AG10803 (cell line): ENCODE measurements at places on chromosomes 16 and 17.

DNA sequence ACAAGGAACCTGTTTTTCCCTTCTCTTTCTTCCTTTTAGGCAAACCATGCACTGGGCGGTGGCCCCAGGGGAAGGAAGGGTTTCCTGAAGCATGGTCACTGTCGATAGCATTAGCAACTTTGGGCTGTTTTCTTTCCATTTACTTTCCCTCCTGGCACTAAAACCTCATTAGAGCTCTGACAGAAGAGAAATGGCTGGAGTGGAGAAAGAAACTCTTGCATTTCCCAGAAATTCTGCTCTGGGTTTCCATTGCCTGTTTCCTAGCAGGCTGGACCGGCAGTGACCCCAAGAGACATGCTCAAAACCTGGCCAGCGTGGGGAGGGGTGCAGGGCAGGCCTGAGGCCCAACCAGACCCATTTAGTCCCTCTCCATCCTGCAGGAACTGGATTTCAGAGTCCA lies 230.7 kb upstream of the CCL2 start:
- DNase-seq = no peak

- DNase-seq = peak; percentile 56
Observed at GRCh38 chr17:3913531-3914311, 2.5 kb downstream of the P2RX1 start.

DNA sequence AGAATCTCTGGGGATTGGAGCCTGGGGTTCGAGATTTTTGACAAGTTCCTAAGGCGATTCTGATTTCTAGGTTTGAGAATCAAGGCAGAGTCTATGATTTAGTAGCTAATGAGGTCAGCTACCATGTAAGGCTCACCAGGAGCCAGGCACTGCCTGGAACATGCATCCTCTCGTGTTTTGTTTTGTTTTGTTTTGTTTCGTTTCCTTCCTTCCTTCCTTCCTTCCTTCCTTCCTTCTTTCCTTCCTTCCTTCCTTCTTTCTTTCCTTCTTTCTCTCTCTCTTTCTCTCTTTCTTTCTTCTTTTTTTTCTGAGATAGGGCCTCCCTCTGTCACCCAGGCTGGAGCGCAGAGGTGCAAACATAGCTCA lies 39.1 kb downstream of the SRCIN1 start:
- DNase-seq = no peak

DNA sequence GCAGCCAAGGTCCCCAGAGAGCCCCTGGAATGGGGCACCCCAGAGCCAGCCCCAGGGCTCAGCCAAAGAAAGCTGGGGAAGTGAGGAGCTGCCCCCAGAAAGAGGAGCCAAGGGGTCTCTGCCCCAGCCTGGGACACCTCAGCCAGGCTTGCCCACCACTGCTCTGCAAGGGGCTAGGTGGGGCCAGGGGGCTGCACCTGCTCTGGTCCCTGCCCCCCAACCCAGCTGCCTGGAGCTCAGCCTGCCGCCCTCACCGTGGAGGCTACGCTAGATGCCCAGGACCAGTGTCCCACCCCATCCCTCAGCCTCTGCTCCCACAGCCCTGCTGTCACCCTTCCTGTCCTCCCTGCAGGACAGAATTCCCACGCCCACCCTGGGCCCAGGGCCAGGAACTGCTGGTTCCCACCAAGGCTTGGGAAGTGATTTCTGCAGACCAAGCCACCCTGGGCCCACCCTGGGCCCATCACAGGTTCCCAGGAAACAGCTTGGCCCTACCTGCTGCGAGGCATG lies 28.1 kb upstream of the KRT17 start:
- DNase-seq = no peak

DNA sequence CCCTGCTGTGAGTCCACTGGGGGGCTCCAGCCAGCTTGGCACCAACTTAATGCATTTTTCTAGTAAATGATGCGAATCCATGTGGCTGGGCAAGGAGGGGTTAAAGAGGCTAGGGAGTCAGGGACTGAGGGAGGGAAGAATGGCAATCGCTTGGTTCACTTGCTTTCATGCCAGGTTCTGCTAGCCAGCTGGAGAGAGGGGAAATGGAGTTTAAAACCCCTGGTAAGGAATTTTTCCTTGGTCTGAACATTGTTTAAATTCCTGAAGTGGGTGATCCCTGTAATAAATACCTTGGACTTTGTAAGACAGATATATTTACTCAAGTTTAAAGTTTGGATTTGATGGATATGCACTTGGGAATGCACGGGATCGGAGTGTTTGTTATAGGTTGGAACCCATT lies 22.8 kb downstream of the ANKFN1 start:
- peak; percentile 78 for DNase-seq

- no peak for DNase-seq
Observed at GRCh38 chr16:48538746-48539484, 71.1 kb downstream of the N4BP1 start.

DNA sequence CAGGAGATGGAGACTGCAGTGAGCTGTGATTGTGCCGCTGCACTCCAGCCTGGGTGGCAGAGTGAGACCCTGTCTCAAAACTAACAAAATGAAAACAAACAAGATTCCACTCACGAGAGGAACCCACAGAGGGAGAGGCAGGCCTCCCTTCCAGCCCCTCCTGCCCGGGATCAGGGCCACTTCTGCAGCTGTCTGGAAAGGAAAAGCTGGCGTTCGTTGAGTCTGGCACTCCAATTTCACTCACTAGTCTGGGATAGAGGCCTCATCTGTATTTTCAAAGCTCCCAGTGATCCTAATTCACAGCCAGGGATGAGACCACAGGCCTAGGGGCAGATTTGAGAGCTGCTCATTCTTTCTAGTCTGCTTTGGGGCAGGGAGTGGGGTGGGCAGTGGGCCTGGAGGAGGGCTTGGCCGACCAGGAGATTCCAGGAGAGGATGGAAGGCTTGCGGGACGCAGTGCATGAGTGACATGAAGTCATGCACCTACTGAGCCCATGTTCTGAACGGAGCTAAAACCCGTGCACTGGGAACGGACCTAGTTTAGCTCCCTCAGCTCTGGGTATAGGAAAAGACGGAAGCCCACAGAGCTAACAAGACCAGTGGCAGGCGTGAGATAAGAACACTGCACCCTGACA lies 54.0 kb downstream of the COTL1 start:
- no peak for DNase-seq

DNA sequence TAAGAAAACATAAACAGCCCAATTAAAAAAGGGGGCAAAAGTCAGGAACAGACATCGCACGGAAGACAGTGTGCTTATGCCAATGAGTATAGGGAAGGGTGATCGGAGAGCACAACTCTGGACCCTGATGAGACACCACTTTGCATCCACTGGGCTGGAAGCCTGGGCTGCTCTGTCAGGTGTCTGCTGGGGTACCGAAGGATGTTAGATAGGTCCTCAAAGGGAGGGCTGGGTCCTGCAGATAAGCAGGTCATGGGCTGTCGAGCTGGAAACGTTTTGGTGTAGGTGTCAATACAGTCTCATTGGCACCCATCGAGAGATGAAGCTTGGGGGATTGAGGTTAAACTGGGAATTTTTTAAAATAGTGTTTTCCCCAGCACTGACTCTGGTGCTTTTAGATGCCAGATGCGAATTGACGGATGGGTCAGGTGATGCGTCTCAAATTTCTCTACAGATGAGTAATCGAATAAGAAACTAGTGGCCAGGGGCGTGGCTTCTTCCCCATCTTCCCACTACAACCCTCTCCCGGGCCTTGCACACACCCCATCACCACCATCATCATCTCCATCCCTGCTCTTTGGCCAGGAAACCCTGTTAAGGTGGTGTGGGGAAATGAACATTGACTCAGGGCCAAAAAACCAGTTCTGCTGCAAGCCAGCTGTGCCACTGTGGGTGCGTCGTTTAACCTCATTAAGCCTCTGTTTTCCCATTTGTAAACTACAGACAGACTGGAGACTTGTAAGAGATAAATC lies 47.8 kb upstream of the IRF8 start:
- no peak for DNase-seq

GRCh38 chr16:15770512-15770911 lies 86.3 kb downstream of the MYH11 start:
- DNase-seq = peak; percentile 58

- no peak for DNase-seq
Observed at GRCh38 chr17:58565389-58566311, 51.2 kb upstream of the MTMR4 start.

DNA sequence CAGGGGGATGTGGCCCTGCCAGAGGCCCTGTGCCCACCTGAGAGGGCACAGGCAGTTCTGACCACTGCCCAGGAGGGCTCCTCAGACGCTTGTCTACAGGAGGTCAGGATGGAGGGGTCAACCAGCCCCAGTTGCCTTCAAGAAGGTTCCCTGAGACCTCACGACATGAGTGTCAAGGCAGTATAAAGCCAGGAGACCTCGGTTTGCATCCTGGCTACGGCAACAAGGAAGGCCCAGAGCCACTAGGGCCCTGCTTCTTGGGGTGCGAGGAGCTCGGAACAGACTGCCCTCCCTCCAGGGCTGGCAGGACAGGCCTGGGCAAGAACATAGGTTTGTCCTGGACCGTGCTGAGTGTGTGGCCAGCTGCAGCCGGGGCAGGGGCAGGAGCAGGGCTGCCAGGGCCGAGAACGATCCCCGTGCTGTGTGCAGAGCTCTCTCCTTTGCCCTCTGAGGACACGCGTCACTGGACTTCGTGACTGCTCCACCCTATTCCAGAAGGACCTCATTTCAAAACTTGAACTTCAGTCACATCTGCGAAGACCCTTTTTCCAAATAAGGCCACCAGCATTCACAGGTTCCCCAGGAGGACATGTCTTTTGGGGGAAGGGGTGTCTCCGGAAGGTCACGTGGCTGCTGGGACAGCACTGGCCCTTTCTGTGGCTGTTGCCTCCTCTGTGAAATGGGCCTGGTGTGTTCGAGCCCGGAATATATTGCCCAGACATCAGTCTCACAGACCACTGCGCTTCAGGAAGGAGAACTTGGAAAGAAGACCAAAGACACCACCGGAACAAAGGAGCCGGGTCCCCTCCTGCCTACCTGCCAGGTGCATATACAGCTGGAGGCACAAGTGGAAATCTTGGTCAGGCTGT lies 27.7 kb downstream of the SLC7A5 start:
- no peak for DNase-seq

DNA sequence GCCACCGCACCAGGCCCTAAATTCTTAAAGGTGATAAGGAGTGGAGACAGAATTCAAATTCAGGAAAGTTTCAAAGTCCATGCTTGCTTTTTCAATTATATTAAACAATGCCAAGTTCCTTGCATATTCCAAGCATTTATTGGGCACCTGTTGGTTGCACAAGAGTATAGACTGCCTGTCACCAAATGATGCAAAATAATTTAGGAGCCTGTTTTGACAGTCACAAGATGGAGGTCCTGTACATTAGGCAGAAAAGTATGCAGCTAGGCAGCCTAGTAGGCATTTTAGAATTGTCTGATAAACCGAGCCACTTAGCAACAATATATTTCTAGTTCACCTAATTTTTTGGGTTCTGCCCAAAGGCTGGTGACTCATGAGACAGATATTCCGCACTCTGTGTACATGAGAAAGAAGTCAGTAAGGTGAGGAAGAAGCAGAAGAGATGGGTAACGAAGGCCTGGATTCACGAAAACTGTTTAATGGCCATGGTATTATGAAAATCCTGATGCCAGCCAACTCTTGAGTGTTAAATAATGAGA lies 7.3 kb downstream of the ACACA start:
- DNase-seq = no peak

GRCh38 chr17:63834431-63835166 lies 7.1 kb upstream of the FTSJ3 start:
- peak; percentile 81 for DNase-seq

DNA sequence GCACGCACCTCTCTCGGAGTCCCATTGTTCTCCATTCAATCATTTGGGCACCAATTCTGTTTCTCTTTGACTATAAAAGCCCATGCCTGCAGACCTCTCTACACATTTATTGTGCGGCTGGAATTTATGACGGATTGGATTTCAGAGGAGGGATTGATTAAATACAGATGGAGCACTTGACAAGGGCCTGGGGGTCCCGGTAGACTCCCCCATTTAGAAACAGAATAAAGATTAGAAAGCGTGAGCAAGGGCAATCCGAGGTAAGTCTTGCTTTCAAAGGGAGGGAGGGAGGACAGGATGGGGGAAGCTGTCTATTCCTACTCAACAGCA lies 15.1 kb upstream of the PITPNM3 start:
- no peak for DNase-seq

GRCh38 chr16:23005951-23006350 lies 143.3 kb downstream of the USP31 start:
- no peak for DNase-seq

GRCh38 chr17:16910341-16910740 lies 61.6 kb downstream of the TNFRSF13B start:
- no peak for DNase-seq

- DNase-seq = no peak
Observed at GRCh38 chr17:8016632-8017424, 14.4 kb downstream of the GUCY2D start.

- peak; percentile 37 for DNase-seq
Observed at GRCh38 chr16:85253084-85253941, 141.0 kb upstream of the CIBAR2 start.

DNA sequence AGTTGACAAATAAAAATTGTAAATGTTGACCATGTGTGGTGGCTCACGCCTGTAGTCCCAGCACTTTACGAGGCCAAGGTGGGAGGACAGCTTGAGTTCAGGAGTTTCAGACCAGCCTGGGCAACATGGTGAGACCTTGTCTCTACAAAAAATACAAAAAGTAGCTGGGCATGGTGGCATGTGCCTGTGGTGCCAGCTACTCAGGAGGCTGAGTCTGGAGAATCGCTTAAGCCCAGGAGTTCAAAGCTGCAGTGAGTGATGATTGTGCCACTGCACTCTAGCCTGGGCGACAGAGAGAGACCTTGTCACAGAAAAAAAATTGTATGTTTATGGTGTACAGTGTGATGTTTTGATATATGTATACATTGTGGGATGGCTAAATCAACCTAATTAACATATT lies 119.6 kb downstream of the NPIPB5 start:
- DNase-seq = no peak

DNA sequence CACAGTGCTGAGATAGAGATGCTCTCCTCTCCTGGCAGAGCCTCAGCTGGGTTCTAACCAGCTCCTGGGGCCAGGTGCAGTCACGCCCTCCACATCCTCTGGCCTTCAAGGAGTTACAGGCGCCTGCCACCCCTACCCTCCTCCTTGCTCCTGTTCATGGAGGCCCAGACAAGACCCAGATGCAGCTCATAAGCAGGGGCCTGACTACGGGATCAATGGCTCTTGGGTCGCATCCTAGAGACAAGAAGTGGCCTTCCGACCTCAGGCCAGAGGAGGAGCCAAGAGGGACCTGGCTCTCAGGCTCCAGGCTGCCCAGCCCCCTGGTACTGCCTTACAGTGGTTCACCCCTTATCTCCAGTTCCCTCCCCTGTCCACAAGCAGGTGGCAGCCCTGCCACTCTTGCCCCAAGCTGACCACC lies 23.0 kb downstream of the ARHGAP27 start:
- no peak for DNase-seq

GRCh38 chr17:4513113-4514032 lies 14.7 kb downstream of the SPNS2 start:
- no peak for DNase-seq

GRCh38 chr17:42584880-42585279 lies 7.4 kb upstream of the PSMC3IP start:
- no peak for DNase-seq

GRCh38 chr16:66588981-66589713 lies 9.9 kb downstream of the CMTM2 start:
- no peak for DNase-seq

DNA sequence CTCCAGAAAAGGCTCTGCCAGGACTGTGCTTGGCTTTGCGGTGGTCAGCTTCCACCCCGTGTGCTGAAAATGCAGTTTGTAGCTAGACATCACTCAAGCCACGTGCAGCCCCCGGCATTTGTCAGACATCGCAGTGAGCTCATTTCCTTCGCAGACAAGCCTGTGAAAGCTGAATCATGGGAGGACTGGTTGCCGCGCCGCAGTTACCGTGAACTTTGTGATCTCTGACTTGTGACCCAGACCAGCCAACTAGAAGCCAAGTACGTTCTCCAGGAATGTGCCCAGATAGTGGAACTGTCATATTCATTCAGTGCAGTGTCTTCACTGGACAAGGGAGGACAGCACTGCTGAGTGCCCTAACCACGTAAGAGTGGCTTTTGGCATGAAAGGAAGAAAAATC lies 58.1 kb downstream of the NDE1 start:
- no peak for DNase-seq
